Caco-2 (cell line): ENCODE measurements at places on chromosomes 1 and 21. TPM values are rescaled to one million over a fixed set of nuclear protein-coding genes. Genes with fewer than 3 reads are reported as not detected.
A peak's percentile ranks its signal among the peaks of the same experiment; 100 is the strongest.

- peak; percentile 44 for DNase-seq
Measured at GRCh38 chr1:15797614-15798390, 9.6 kb downstream of the UQCRHL start.

DNA sequence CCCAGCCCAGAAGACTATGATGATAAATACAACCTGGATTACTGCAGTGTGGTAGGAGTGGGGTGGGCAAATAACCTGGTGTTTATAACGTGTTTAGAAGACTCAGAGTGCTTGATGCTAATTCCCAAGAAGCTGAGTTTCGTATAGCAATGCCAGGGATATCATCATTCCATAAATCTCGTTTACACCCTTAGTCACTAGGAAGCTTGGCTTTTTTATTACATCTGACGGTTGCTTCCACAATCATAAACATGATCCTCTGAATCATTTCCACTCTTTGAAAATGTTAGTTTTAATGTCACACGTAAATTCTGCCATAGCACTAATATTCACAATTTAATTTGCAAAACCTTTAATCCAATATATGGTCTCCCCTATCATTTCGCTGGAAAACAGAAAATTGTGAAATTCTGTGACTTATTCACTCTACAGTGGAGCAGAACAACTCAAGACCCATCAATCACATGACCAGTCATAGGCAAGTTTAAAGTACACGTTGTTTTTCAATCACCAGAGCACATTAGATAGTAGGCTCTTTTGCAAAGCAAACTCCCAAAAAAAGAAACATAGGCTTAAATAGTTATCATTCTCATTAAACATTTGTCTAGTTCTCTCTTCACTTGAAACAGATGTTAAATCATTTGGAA lies 321.0 kb downstream of the LTN1 start:
- DNase-seq: no peak

- DNase-seq: no peak
Measured at GRCh38 chr1:10918531-10918930, 93.9 kb upstream of the TARDBP start.

- DNase-seq: no peak
Measured at GRCh38 chr1:64663668-64664067, 81.2 kb upstream of the RAVER2 start.

- DNase-seq: no peak
Measured at GRCh38 chr1:19759740-19760089, 40.0 kb downstream of the TMCO4 start.

- DNase-seq: no peak
Measured at GRCh38 chr1:46152016-46152415, 19.6 kb upstream of the PIK3R3 start.

- DNase-seq: no peak
Measured at GRCh38 chr1:24167008-24167407, 20.1 kb downstream of the IFNLR1 start.

GRCh38 chr21:33268737-33269441 lies 2.7 kb downstream of the IL10RB start:
- DNase-seq: no peak

GRCh38 chr1:219650880-219651279 lies 38.0 kb upstream of the ZC3H11B start:
- DNase-seq: no peak

GRCh38 chr1:206836111-206836510 lies 29.3 kb upstream of the IL20 start:
- DNase-seq: no peak

DNA sequence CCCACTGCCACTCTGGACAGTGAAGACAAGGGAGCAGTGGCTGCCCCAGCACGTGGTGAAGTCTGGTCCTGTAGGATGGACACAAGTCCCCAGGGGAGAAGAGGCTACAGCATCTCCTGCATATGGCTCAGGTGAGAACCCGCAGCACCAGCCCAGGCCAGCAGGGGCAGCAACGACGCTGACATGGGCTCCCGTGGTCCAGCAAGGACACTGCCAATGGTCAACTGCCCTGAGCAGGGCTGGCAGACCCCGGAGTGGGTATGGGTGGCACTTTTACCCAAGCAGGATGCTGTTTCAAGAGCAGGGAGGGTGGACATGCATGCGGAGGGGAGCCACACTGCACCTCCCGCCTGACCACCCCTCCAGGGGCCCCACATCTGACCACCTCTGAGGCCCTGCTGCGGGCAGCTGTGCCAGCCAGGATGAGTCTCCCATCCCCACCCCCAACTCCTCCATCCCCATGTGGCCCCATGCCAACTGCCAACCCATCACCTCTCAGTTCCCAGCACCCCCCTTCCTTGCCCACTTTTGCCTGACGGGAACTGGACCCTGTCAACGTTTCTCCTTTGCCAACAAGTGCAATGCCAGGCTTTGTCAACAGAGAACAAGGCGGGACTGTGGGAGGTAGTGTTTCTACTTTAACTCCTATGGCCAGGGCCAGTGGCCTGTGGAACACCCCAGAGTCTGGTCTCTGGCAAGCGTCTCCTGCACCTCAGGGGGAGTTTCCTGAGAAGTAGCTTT lies 8.6 kb downstream of the MORN1 start:
- peak; percentile 59 for DNase-seq

GRCh38 chr1:220529521-220530020 lies 1.6 kb downstream of the MARK1 start:
- DNase-seq: no peak

CDC14A gene
- 7.3 and 7.4 TPM in 2 replicates for total RNA-seq

KRTAP13-2 gene
- total RNA-seq: not detected in 2 replicates

SPRR4 gene
- total RNA-seq: not detected in 2 replicates

NTNG1 gene
- total RNA-seq: not detected in 2 replicates

LYPD8 gene
- not detected in 2 replicates for total RNA-seq
